Hindlimb muscle (tissue), 1 donor: ENCODE measurements at places on chromosomes 1 and 21. TPM values are rescaled to one million over a fixed set of nuclear protein-coding genes. Genes with fewer than 3 reads are reported as not detected.

Gene CYP4Z1
- 0.15 TPM for polyA plus RNA-seq

Gene WNT3A
- not detected for polyA plus RNA-seq

- no peak for DNase-seq
Measured at GRCh38 chr1:224637936-224638335, 21.8 kb downstream of the CNIH3 start.

DNA sequence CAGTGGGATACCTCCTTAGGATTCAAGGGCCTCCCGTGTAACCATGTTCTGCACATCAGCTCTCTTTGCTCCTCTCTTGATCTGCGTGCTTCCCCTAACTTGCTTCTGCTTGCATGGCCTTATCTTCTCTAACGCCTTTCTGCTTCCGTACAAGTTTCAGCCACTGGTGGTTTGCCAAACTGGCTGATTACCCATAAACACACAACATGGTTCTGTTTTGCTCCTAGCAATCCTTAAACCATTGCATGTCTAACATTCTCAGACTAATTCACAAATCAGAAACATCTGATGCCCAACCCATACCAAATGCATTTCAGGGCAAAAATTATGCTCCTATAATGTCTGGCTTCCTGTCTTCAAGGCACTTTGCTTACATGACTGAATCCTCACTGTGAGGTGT is 166.4 kb downstream of the PBX1 start:
- DNase-seq, result no peak

GRCh38 chr1:99217599-99217998 is 46.7 kb upstream of the PLPPR4 start:
- no peak for DNase-seq

GRCh38 chr1:168210312-168210711 is 15.5 kb upstream of the SFT2D2 start:
- DNase-seq, result no peak

DNA sequence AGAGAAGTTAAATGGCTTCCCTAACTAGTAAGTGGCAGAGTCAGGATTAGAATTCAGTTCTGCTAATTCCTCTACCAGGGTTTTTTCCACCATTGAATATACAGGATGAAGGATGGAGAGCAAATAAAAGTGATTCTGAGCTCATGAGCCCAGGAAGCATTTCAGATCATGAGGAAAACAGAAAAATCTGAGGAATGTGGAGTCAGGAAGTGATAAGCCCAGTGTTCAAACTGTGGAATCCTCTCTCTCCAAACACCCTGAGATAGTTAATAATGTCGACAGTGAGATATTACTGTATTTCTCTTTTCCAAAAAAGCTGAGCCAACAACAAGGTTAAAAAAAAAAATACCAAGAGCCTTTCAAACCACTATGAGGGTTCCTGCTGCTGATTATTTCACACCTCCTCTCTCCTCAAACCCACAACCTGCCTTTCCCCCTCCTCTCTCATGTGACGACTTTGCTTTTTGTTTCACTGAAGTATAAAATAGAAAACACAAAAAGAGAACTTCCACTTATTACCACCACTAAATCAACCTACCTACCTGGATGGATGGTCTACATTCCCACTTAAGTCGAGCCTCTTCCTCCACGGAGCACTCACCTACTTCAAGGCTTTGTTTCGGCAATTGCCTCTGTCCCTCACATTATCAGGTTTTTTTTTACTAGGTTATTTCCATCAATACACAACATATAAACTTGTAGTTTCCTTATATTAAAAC is 8.9 kb downstream of the SLAMF1 start:
- no peak for DNase-seq
